AG20443 (cell line): ENCODE measurements at places on chromosomes 4 and X.
A peak's percentile ranks its signal among the peaks of the same experiment; 100 is the strongest.

DNA sequence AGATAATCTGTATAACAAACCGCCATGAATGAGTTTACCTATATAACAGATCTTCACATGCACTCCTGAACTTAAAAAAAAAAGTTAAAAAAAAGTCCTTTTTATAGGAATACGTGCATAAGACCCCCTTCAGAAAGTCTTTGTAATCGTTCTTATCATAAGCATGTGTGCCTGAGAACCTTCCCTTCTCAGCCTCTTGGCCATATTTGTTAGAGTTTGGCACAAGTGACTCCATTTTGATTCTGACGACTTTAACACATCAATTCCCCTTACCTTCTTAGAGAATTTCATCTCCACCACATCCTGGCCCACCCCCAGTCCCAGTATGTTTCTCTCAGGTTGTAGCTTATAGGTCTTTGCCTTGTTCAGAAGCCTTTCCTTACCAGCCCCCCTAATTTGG lies 16.0 kb upstream of the ANXA5 start:
- DNase-seq: no peak

DNA sequence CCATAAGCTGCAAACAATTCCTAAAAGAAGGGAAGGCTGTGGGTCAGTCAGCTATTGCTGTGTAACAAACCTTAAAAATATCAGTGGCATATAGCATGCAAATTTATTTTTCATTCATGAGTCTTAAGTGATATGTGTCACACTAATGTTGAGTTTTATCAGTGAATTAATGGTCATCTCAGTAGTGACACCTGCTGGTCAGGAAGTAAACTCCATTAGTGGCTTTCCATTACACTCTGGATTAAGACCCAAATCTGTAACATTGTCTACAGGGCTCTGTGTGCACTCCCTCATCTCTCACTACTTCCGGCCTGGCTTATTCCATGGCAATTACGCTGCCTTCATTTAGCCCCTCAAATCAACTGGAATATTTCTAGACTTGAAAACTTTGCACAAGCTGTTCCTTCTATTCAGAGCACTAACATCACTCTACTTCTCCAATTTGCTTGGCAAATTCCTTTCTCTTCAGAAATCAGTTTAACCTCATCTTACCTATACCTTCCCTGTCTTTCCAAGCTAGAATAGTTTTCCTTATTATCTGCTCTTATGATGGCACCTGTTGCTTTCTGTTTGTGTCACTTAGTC lies 217.3 kb upstream of the TAPT1 start:
- DNase-seq: peak; percentile 57

GRCh38 chrX:107565931-107566603 lies 62.2 kb upstream of the PRPS1 start:
- peak; percentile 47 for DNase-seq

GRCh38 chr4:181637186-181638105 lies 605.8 kb upstream of the TENM3 start:
- DNase-seq: peak; percentile 61

- DNase-seq: peak; percentile 25
These were observed 1.1 kb downstream of the OGT start for GRCh38 chrX:71533851-71534561.

GRCh38 chr4:16480011-16480410 lies 253.7 kb upstream of the TAPT1 start:
- DNase-seq: no peak

DNA sequence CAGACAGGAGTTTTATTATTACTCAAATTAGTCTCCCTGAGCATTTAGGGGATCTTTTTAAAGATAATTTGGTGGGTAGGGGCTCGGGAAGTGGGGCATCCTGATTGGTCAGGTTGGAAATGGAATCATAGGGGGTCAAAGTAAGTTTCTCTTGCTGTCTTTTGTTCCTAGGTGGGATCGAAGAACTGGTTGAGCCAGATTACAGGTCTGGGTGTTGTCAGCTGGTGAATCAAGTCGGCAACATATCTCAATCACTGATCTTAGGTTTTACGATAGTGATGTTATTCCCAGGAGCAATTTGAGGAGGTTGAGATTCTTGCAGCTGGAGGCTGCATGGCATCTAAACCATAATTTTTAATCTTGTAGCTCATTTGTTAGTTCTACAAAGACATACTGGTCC lies 629.5 kb upstream of the AMOT start:
- DNase-seq: no peak

- DNase-seq: no peak
These were observed 223.7 kb downstream of the GPAT3 start for GRCh38 chr4:83759611-83760010.

DNA sequence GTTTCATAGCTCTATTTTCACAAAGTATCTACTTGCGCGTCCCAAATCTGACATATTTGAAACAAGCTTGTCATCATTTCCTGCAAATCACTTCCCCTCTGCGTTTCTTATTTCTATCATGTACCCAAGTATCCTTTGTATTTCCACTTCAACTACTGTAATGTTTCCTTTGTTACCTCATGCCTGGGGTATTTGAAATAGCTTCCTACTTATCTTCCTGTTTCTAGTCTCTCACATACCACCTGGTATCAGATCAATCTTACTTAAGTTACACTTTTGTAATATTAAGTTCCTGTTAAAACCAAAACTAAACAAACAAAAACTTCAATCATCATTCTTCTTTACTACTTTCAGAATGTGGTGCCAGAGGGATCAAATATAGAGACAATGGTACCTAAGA lies 93.6 kb upstream of the SMAD1 start:
- no peak for DNase-seq

GRCh38 chr4:113189546-113189945 lies 140.1 kb downstream of the ANK2 start:
- DNase-seq: no peak

DNA sequence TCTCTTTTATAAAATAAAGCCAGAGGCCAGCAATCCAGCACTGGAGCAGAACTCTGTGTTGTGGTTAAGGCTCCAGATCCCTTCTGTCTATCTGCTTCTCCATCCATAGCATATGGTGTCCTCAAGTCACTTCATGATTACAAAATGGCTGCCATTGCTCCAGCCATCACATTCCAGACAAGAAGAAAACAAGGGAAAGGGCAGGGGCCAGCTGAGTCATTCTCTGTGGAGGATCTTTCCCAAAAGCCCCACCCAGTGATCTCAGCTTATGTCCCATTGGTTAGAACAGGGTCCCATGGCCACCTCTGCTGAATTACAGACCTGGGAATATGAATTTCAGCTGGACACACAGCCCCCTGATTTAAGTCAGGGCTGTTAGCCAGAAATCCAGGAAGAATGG lies 34.1 kb upstream of the MAN2B2 start:
- no peak for DNase-seq

DNA sequence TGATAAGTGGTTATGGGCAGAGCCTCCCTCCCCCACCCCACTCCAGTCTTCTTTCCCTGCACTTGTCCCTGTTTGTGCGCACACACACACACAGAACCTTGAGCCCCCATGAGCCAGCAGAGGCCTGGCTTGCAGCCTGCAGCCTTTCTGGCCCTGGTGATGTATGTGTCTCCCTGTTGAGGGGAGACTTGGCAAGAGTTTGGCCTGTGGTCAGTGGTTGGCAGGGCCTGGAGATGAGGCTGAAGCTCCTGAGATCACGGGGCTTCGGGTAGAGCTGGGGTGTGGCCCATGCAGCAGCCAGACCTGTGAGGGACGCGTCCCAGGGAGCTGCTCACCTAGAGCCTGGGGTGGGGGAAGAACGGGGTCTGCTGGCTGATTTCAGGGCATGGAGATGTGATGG lies 2.3 kb downstream of the GPR173 start:
- no peak for DNase-seq

- no peak for DNase-seq
These were observed 2.7 kb upstream of the TSPAN7 start for GRCh38 chrX:38558686-38559085.

- no peak for DNase-seq
These were observed 111.9 kb downstream of the ANXA5 start for GRCh38 chr4:121584836-121585235.

- DNase-seq: no peak
These were observed 25.3 kb upstream of the ZNF185 start for GRCh38 chrX:152872522-152872921.

DNA sequence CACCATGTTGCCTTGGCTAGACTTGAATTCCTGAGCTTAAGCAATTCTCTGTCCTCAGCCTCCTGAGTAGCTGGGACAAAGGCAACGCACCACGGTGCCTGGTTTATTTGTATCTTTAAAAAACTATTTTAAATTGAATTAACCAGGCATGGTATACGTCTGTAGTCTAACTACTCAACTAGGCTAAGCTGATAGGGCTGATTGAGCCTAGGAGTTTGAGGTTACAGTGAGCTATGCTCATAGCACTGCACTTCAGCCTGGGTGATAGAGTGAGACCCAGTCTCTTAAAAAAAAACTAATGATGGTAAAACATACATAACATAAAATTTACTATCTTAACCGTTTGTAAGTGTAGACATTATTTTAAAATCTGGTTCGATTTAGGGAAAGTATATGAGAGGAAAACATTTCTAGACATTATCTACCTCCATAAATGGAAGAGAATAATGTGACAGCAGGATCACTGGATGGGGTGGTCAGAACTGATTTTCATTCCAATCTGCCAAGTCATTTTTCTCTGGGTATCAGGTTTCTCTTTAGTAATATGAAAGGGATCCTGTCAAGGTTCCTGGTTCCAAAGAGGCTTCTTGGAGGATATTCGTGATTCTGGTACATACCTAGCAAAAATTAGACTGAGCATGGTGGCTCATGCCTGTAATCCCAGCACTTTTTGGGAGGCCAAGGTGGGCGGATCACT lies 8.7 kb upstream of the ITGB1BP2 start:
- DNase-seq: peak; percentile 33

GRCh38 chr4:23768541-23768940 lies 121.3 kb downstream of the PPARGC1A start:
- DNase-seq: no peak

GRCh38 chr4:182918791-182919302 lies 1.7 kb upstream of the DCTD start:
- no peak for DNase-seq

DNA sequence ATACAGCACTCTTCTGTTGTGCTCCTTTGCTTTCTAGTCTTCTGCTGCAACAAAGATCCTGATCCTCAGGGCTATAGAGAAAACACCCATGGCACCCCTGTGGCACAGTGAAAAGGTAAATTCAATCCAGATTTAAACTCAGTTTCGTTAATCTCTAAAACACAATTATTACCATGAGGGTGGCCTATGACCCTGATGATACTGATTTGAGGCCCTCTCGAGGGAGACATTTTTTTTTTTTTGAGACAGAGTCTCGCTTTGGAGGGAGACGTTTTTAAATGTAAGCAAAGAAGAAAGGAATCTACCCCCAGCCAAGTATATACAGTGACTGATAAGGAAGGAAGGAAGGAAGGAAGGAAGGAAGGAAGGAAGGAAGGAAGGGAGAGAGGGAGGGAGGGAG lies 967.8 kb upstream of the DIAPH2 start:
- DNase-seq: no peak

DNA sequence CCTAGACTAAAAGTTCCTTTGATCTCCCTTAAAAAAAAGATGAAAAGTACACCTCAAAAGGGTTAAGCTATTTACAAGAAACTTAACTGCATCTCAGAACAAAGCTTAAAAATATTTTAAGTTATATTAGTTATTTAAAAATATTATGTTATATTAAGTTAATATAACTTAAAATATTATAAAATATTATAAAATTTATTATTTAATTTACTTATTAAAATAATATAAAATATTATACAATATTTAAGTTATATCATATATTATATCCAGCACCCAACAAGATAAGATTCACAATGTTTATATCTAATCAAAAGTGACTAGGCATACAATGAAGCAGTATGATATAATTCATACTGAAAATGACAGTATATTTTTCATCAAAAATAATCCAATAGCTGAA lies 296.9 kb downstream of the DCHS2 start:
- DNase-seq: no peak

GRCh38 chr4:188434643-188435042 lies 295.4 kb downstream of the TRIML1 start:
- DNase-seq: no peak

DNA sequence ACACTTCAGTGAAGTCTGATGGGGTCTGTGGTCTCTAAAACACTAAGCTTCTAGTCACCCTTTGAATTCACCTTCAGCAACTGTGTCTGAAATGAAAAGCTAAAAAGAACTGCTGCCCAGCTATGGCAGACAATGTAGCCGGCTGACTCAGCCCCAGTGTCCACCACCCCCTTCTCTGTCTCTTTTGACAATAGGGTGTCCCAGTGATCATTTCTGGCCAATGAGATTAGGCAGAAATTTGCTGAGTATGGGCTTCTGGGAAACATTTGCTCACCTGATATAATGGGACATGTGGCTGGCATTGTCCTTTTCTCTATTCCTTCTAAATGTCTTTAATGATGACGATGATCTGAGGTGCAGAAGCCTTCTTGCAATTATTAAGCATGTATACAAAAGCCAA lies 20.6 kb downstream of the IGFBP7 start:
- DNase-seq: no peak

GRCh38 chrX:112946227-112946626 lies 105.6 kb upstream of the AMOT start:
- peak; percentile 31 for DNase-seq

- DNase-seq: no peak
These were observed 24.7 kb downstream of the CUL4B start for GRCh38 chrX:120536061-120536460.

DNA sequence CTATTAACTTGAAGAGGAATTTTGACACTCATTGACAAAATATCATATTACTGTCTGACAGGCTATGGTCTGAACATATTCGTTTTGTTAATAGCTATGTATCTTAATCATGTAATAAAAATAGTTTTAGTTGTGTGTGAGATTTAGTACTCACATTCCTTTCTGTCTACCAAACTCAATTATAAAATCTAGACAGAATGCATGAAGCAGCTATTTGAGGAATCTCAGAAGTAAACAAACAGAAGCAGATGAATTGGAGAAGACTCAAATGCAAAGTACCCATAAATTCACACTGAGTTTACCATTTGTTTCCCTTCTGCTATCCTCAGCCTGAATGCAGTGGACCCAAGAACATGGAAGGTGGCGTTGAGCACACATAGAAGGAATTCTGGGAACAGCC lies 841.6 kb upstream of the AADAT start:
- DNase-seq: no peak

GRCh38 chrX:134139090-134139489 lies 97.9 kb upstream of the CCDC160 start:
- no peak for DNase-seq

DNA sequence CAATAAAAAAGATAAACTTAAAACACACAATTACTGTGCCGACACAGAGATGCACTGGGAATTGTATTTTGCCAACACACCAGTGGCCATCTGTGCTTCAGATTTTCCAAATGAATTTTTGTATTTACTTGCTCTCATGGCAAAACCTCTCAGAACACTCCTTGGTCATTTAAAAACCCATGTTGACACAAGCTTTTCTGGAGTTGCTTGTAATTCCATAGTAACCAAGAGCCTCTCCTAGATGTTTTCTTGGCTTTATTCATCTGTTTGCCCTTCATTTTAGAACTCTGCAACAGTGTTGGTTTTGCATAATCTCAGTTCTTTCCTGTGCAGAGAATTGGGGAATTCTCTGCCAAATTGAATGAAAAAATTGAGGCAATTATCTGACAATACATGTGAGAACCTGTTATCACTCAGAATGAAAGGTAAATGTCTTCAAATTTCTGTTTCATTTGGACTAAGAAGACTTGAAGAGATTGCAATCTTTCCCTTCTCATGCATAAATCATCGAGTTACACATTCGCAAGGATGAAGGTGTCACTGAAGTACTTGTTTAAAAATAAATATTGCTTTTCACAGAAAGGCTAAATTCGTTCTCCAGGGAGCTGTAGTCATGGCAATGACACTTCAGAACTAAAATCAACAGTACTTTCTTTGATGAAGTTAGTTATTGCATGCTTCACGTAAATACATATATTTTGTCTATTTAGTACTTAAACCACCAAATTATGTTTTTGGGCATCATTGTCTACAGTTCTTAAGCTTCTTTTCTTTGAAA lies 301.8 kb upstream of the CTSO start:
- DNase-seq: peak; percentile 8
